Left lung (tissue), 14 donors: ENCODE measurements at places on chromosomes 5 and 9. TPM values are rescaled to one million over a fixed set of nuclear protein-coding genes. Genes with fewer than 3 reads are reported as not detected.

Gene COL15A1
- 7.3 TPM for polyA plus RNA-seq

Gene GARNL3
- 39.1 TPM for polyA plus RNA-seq

DNA sequence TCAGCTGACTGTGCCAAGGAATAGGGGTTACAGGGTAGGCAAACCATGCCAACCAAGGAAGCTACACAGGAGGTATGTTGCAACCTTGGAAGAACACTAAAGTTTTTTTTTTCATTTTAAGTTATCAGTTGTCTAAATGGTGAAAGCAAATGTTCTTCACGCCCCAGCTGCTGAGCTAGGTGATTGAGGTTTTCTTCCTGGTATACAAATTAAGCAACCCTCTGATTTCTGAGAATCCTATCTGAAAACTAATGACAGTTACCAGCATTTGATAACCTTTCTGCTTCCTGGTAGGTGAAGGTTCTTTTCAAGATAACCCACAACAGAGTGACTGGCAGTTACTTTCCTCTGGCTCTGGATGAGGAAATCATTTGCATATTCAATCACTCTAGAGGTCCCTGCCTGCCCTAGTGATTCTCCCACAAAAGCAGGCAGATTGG lies 194.9 kb downstream of the ATP10B start:
- no peaks in the 10 kb centered on the region for H3K4me1 ChIP-seq
- no peak overlapping the region for H3K4me3 ChIP-seq
- no peak overlapping the region for H3K27ac ChIP-seq
- DNase-seq = no peak
- H3K36me3 ChIP-seq = no peaks in the 10 kb centered on the region
- no peaks in the 10 kb centered on the region for H3K27me3 ChIP-seq

GRCh38 chr5:97096191-97096590 lies 46.2 kb downstream of the LIX1 start:
- no peak overlapping the region for H3K27ac ChIP-seq
- H3K36me3 ChIP-seq = no peaks in the 10 kb centered on the region
- H3K27me3 ChIP-seq = no peaks in the 10 kb centered on the region
- DNase-seq = no peak

DNA sequence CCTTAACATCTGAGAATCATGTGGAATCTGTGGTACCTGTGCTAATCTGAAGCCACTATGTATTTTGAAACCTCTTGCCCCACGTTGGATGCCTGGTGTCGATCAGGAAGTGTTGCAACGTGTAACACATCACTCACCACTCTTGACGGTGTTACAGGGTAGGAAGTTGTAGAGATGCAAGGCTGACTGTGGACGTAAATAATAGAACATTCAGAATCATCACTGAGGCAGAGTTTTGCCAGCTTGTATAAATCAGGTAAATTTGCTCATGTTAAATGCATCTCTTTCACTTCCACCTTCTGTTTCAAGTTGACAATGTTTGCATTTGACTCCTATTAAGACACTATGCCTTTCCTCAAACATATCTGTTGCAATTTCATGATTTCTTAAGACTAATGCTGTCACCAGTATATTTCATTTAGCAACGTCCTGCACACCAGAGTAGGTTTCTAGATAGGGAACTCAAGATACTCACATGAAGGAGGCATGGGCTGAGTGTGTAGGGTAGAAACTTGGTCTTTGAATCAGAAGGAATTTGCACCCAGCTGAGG lies 38.1 kb downstream of the BASP1 start:
- H3K27me3 ChIP-seq = no peaks in the 10 kb centered on the region
- no peak overlapping the region for H3K4me3 ChIP-seq
- no peak overlapping the region for H3K27ac ChIP-seq

GRCh38 chr5:9013147-9013546 lies 532.7 kb downstream of the SEMA5A start:
- no peaks in the 10 kb centered on the region for H3K27me3 ChIP-seq
- DNase-seq = no peak
- no peak overlapping the region for H3K4me3 ChIP-seq
- no peak overlapping the region for H3K27ac ChIP-seq
- H3K36me3 ChIP-seq = no peaks in the 10 kb centered on the region

GRCh38 chr5:116456036-116456435 lies 118.6 kb downstream of the SEMA6A start:
- no peak overlapping the region for H3K4me3 ChIP-seq
- H3K27ac ChIP-seq = no peak overlapping the region
- DNase-seq = no peak
- no peaks in the 10 kb centered on the region for H3K4me1 ChIP-seq

GRCh38 chr9:133990366-133991213 lies 1.5 kb downstream of the VAV2 start:
- H3K36me3 ChIP-seq = no peaks in the 10 kb centered on the region
- H3K4me3 ChIP-seq = peak overlapping the region; percentile 83
- peak; percentile 75 for DNase-seq
- no peaks in the 10 kb centered on the region for H3K27me3 ChIP-seq
- H3K27ac ChIP-seq = peak overlapping the region; percentile 89
